ENCODE measurements at places on chromosomes 1 and 21.

GRCh38 chr1:179107706-179108629 is 26.1 kb downstream of the TOR3A start:
- DNase-seq = no peak

DNA sequence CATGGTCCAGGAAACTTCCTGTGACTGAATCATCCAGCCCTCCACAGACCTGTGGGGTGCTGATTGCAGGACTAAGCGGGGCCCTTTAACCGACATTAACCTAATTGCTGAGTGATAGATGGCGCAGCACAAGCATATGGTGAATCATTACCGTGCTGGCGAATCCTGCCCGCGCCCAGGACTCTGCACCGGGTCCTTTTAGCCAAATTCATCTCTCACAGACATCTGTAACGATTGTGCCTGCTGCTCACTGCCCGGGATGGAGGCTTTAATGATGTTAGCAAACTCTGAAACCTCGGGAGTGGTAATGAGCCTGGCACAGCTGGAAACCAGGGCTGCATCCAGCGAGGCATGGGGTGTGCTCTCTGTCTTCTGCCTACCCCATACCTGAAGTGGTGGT is 147.3 kb upstream of the CD34 start:
- DNase-seq = no peak

DNA sequence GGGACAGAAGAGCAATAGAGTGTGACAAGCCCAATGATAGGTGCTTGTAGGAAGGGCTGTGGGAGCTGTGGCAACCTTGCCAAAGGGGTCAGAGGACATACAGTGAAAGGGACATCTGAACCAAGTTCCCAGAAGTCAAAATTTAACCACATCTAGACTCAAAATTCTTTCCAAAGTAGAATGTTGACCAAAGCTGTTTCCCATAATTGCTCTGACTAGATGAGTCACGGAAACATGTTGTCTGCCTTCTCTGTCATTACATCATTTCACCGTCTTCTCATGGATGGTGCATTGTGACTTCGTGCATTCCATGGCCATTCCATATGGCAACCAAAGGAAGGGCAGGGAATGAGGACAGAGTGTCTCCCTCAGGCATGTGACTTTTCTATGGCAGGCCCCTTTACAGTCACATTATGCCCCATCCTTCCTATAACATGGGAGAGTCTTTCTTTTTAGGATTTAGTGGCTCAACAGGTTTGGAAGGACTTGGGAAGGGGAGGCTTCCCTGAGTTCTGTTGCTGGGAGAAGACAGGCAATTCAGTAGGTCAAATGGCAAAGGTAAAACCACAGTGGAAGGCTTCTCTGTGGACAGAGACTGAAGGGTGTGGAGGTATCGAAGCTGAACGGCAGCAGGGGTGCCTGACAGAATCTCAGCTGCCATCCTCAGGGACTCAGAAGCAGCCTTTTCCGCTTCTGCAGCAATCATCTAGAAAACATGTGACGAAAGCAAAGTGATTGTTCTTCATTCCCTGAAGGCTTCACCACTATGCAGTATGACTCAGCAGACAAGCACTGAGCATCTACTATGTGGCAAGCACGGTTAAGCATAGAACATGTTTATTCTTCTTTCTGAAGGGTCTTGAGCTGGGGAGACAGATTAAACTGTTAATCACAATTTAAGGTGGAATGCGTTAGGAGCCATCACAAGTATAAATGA is 24.7 kb downstream of the NPHS2 start:
- no peak for DNase-seq

GRCh38 chr1:209845408-209845725 is 17.6 kb downstream of the UTP25 start:
- no peak for DNase-seq

GRCh38 chr21:26067836-26068594 is 102.6 kb downstream of the APP start:
- no peak for DNase-seq

DNA sequence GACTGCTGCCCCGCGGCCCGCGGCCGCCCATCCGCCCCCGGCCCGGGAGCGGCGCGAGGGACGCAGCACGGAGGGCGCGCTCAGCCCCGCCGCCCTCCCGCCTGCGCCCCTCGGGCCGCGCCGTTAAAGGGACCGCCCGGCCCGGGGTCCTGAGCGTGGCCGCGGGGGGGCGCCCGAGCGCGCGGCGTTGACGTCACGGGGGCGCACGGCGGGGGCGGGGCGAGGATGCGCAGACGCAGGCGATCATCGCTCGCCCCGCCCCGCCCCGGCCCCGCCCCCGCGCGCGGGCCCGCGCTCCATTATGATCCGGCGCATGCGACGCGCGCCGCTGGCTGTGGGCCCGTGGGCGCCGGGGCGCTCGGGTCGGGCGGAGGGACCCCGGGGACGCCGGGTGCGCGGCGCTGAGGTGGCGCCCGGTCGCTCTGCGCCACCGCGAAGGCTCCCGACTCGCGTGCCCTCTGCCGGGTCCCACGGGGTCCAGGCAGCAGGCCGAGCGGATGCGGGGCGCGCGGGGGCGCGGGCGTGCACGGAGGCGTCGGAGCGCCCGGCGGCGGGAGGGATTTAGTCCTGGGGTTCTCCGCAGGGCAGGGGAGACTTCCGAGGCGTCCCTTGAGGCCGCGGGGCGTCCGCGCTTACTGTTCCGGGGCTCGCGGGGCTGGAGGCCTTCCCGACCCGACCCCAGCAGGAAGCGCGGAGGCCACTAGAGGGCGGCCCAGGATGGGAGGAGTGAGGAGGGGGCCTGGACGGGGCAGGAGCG is at the start of gene DVL1:
DVL1 (minus strand) TSS at position 163 of the 757 bp plus-strand sequence. CDS start 353 bp downstream, outside the sequence.
- peak; percentile 79 for DNase-seq

GRCh38 chr1:59477867-59478266 is 181.0 kb downstream of the FGGY start:
- no peak for DNase-seq

DNA sequence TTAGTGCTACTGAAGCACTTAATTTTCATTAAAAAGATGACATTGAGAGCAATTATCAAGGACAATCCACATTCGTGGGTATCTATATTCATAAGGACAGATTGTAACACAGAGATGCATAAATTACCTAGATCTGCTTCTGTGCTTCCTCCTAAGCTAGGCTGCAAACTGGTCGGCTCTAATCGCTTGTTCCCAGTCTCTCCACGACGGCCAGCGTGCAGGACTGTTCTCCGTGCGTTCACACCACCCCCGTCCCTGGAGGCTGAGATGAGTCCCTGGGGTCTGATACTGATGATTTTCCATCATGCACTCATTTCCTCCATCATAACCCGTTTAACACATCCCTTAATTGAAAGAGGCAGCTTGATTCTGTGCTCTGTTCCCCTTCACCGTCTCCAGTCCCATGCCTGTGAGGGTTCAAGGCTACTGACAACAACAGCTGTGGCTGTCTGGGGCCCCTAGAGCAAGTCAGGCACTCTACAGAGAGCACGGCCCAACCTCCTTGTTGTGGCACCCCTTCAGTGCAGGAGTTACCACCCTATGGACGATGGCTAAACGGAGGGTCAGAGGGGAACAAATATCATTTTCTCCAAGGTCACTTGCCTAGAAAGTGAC is 469.6 kb downstream of the NPHP4 start:
- DNase-seq = no peak

GRCh38 chr1:234330843-234331215 is 42.4 kb upstream of the COA6 start:
- DNase-seq = no peak

DNA sequence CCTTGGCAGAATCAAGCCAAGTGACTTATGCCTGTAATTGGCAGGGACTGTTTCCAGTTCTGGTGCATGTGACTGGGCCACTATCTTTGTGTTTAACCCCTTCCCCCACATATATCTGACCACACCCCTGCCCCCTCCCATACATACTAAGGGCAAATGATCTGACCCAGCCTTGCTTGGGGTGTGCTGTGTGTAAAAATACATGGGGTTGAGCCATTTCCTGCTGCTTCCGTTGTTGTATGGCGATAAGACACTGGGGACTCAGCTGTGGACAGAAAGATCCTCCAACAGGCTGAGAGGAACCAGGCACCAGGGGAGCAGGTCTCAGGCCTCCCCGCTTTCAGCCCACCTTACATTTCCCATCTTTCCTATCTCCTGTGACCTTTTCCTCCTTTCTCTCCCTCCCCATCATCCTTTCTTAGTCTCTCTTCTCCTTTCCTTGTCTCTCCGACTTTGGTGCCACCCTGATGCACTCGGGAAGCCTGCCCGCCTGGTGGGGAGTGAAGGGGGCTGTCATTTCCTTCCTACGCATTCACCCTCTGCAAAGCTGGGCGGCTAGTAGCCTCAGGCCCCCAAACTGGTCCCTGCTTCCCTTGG is 39.7 kb downstream of the TMCC2 start:
- no peak for DNase-seq

DNA sequence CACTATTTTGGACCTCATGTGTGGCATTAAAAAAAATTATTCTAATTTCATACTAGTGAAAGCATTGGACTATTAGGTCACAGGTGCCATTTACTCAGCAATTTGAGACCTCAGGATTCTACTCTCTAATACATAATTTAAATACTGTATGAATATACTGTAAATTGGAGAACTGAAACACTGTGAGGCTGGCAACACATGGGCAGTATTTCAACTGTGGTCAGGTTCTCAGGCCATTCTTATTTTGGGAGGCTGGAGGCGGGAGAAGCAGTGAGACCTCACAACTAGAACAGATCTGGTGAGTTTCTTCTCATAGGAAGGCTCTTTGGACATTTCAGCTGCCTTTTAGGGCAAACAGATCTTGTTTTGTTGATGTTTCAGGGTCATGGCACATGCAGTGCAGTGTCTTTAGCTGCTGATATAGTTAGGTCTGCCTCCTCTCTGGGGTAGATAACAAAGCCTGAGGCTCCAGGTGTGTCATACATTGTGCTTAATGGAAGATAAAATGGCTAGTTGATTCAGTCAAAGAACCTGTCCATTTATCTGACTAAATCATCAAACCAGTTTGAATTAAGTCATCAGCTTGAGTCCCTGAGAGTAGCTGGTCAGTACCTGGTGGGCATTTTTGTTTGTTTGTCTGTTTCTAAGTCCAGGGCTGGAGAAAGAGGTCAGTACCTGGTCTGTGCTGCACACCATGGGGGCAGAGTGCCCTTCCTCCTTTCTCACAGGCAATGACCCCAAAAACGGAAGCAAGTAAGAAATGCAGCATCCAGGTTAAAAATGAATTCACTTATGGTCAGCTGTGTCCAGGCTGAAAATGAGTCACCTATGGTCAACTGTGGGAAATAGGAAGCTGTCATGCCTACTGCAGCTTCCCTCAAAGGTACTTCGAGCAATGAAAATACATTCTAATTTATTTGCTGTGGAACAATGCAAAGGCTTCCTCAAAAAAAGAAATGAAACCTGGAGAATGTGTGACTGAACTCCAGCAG is 216.2 kb downstream of the SDCCAG8 start:
- no peak for DNase-seq

- no peak for DNase-seq
Measured at GRCh38 chr1:101509370-101509769, 272.6 kb downstream of the S1PR1 start.

GRCh38 chr21:40765811-40766210 is 81.1 kb downstream of the DSCAM start:
- no peak for DNase-seq

DNA sequence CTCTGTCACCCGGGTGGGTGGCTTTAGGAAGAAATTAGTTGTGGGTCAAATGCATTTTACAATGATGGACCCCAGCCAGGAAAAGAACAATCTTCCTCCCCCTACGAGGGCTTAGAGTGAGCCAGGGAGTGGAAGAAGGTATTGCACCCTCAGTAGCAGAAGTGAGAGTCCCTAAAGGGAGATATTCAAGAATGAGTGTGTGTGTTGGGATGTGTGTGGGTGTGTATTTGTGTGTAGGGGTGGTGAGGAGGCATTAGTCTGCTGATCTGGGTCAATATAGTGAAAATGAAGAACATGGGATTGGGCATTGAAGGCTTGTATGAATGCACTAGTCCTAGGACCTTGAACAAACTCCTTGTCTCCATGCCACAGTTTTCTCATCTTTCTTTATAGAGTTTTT is 85.2 kb upstream of the RUNX1 start:
- DNase-seq = no peak

- DNase-seq = no peak
Measured at GRCh38 chr1:71295350-71295749, 214.5 kb upstream of the ZRANB2 start.

GRCh38 chr1:198003468-198003867 is 86.3 kb downstream of the LHX9 start:
- no peak for DNase-seq

- DNase-seq = no peak
Measured at GRCh38 chr1:7474786-7475502, 296.2 kb upstream of the VAMP3 start.

DNA sequence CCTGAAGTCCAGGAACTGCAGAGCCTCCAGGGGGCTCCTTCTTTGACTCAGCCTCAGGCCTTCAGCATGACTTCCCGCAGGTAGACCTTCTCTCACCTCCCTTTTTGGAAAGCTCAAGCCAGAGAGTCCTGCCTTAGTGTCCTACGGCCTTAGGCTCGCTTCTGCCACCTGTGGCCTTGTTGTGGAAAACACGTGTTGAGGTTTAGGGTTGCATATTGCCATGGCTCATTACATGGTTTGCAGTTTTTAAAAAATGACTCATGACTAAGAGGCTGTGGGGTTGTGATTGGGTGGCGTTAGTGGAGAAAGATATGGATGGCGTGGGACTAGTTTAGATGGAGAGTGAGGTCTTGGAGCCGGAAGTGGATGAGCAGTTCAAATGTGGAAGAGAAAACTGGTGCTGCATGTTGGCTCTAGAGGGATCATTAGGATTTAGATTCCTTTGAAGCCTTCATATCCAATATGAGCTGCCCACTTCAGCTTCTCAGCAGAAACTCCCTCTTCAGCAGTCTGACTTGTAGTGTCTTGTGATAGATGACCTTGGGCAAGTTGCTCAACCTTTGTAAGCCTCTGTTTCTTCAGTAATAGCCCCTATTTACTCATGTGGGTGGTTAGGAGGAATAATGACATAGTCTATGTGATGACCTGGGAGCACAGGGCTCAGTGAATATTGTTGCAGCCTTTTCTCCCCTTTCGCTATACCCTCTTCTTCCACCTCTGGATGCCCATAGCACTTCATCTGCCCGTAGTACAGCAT is 6.5 kb upstream of the FGGY start:
- peak; percentile 37 for DNase-seq

- DNase-seq = no peak
Measured at GRCh38 chr1:178052650-178053461, 41.0 kb upstream of the RASAL2 start.

- DNase-seq = no peak
Measured at GRCh38 chr1:55483523-55483922, 268.4 kb upstream of the USP24 start.

DNA sequence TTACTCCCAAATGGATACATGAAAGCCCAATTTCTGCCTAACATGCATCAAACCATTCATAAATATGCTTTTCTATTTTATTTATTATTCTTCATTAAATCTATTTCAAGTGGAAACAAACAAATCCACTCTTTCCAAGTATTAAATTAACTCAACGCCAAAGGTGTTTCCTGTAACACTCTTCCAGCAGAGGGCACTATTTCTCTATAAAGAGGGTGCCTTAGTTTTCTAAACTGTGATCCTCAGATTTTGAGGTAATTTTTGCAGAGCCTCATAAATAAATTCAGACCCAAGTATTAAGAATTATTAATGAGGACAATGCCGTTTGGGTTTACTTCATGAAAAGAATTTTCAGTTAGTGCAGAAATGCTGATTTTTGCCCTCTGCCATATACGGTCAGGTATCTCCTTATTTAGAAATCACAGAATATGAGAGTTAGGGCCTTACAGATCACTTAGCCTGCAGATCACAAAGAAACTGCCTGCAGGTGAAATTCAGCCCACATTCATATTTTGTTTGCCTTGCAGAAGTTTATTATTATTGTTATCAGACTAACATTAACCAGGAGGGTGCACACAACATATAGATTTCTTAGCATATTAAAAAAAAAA is 40.1 kb upstream of the MYSM1 start:
- DNase-seq = peak; percentile 40
